Dermis microvascular lymphatic vessel endothelial cell (primary cell): ENCODE measurements at places on chromosomes 16 and 17. TPM values are rescaled to one million over a fixed set of nuclear protein-coding genes. Genes with fewer than 3 reads are reported as not detected.
A peak's percentile ranks its signal among the peaks of the same experiment; 100 is the strongest.

- DNase-seq: no peak
Measured at GRCh38 chr17:2414446-2415064, 13.7 kb upstream of the MNT start.

LITAFD gene
- total RNA-seq: not detected in 2 replicates

DNA sequence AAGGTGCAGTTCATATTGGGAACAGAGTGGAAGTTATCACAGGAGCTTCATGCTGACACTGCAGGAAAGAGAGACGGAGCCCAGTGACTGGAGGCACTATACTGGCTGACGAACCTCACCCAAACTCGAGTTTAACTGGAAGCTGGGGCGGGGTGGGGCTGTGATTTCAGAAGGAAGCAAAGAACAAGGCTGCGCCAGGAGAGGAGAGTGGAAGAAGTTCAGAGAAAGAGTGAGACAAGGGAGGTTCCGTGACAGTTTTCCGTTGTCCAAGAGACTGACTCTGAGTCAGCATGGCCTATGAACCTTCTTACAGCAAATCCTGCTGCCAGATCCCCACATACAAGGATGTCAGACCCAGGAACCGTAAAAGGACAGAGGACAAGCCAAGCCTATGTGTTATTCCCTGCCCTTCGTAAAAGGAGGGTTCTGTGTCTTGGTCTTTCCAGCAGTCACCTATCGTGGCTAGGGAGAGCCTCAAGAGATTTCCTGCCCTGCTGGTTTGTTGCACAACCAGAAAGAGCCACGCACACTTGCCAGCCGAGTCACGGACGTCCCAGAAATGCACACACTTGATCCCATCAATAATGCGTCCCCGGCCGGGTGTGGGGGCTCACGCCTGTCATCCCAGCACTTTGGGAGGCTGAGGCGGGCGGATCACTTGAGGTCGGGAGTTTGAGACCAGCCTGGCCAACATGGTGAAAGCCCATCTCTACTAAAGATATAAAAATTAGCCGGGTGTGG, 5.1 kb downstream of the PITPNA start:
- DNase-seq: peak; percentile 72

DNA sequence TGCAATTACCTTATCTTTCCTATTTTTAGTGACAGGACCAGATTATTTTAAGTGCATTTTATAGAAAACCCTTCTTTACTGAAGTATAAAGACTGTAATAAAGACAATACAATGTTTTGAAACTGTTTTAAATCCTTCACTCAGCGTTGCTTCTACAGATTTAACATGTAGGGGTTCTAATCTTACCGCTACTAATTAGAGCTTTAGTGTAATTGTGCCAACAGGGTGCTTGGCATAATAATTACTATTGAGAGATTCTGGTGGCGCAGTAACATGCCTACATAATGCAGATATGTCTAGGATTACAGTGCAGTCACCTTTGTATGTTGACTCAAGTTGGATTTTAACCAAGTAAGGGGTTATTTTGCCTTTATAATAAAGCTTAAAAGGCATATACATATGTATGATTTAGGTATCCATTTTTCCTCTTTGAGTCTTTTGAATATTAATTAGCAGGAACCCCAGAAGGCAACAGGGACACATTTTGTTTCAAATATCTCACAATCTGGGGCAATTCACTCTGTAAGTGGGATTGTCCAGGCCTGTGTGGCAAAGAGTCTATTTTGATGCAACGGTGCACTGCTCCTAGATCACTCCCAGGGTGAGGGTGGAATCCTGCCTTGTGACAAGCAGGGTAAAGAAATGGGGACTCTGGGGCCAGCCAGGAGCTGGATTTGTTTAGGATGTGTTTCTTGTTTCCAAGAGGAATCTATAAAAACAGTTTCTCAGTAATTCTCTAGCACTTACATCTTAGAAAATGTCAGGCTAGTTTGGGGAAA, 604.7 kb upstream of the SALL1 start:
- no peak for DNase-seq

KRTAP1-5 gene
- not detected in 2 replicates for total RNA-seq

CPNE7 gene
- 0.25 and 2.4 TPM in 2 replicates for total RNA-seq
